ENCODE measurements at places on chromosomes 4 and X.

DNA sequence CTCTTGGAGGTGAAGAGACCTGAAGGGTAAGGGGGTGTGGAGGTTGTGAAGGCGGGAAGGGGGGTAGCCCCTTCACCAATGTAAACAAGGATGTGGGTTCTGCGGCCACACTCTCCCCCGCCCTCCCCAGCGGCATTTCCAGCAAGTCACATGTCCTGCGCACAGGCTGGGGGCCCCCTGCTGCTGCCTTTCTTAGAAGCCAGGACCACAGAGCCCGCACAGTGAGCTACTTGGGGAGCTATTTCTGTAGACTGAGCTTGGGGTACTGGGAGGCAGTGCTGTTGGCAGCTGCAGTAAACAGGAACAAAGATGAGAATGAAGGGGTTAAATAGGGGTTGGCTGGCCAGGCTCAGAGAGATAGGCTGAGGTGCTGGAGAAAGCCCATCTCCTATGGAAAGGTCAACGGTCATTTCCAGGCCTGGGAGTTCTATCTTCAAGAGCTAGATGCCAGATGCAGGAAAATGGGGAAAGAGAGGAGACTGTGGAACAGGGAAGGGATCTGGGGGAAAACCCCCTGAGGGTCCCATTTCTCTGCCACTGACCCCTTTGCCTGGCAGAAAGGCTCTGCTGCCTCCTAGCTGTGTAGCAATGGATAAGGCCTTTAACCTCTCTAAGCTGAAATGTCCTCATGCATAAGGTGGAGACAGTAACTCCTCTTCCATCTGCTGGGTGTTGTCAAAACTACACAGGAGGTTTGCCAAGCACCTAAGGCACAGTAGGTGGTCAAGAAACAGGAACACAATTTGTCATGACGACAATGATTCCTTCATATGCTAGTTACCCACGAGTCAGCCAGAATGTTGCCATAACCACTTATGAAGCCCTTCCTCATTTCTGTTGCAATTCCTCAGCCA is 18.5 kb upstream of the PIM2 start:
- peak; percentile 67 for DNase-seq

GRCh38 chr4:179836179-179837075 is 2394.2 kb upstream of the AGA start:
- DNase-seq, result no peak

- no peak for DNase-seq
Measured at GRCh38 chrX:7218321-7219152, 70.6 kb upstream of the PUDP start.

DNA sequence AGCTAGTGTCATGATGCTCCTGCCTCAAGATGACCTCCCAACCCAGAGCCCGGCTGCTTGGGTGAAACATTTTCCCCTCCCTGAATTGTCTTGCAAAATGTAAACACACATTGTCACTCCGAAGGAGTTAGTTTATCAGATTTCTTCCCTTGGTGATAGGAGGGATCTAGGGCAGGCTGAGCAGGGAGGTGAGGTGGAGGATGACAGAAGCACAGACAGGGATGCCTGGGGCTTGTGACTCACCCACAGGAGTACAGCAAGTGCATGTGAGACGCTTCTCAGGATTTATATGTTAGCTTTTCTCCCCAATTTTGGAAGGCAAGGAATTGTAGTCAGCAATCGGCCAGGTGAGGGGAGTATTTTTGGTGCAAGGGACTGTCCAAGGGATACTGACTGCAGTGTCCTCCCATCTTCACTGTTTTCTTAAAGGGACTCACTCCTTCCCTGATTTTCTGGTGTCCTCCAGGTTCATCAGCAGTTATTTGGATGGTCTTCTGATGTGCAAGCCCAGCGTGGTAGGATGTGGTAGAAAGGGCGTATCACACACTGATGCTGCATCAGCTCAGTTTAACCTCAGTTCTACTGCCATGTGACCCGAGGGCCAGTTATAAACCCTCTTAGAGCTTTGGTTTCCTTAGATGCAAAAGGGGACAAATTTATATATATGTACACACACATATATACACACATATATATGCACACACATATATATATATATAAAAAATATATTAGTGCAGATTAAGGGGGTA is 46.2 kb upstream of the IGFBP7 start:
- DNase-seq, result no peak
